Mammary epithelial cell (primary cell): ENCODE measurements at places on chromosomes 3 and 15. TPM values are rescaled to one million over a fixed set of nuclear protein-coding genes. Genes with fewer than 3 reads are reported as not detected.

SHC4 gene
- 3.0 TPM for polyA plus RNA-seq

DNA sequence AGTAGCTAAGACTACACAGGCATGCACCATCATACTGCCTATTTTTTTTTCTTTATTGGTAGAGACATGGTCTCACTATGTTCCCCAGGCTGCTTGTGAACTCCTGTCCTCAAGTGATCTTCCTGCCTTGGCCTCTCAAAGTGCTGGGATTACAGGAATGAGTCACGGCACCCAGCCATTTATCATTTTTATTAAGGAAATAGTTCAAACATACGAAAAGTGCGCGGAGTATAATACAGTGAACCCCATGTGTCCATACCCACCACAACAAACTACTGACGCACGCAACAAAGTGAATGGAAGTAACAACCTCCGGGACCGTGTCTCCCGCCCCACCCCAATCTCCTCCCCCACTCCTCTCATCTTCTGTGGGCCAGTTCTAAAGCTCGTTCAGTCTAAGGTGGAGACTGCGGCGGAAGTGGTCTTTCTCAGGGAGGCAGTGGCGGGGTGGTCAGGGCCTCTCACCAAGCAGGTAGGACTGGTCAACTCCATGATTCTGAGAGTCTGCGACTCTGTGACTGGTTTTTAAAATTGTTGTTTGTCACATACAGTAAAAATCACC, 42.1 kb downstream of the DNAJB8 start:
- no peak for DNase-seq

RARRES1 gene
- polyA plus RNA-seq = 0.67 TPM

LIPH gene
- 0.18 TPM for polyA plus RNA-seq

TNNC1 gene
- polyA plus RNA-seq = 0.15 TPM

DNA sequence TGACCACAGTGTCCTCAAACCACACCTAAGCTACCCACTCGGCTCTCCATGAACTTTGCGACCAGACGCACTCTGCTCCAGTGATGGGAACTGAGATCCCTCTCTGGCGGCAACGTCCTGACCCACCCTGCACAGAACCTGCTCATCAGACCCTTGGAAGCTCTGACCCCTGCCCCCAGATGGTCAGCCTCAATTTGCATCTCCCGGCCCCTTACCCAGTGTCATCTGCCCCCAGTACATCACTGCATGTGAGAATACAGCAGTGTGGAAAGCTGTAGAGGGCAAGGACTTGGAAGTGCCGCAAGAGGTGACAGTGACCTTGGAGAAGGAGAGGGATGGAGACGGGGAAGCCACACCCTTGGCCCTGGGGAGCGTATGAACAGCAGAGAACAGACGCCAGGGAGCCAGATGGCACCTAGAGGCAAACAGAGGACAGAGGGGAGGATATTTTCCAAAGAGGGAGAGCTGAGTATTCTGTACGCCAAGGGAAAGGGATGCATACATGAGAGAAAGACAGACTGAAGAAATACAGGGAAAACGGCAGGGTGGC, 192.0 kb downstream of the XXYLT1 start:
- no peak for DNase-seq

MEIS2 gene
- polyA plus RNA-seq = 8.4 TPM

DNA sequence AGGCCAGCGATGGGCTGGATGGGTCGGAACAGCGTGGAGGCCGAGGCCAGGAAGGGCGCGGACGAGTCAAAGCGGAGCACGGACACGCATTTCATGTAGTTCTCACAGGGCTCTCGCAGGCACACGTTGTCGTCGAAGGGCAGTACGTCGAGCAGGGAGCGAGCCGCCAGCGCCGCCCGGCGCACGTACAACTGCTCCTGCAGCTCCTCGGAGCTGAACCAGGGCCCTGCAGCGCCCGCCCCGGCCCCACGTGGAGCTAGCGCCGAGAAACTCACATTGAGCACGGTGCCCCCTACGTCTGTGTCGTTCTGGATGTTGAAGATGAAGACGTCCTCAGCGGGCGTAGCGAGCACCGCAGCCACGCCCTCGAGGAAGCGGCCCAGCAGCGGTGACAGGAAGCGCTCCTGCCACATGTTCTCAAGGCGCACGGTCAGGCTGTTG, 5.8 kb downstream of the CELSR3 start:
- no peak for DNase-seq

DNA sequence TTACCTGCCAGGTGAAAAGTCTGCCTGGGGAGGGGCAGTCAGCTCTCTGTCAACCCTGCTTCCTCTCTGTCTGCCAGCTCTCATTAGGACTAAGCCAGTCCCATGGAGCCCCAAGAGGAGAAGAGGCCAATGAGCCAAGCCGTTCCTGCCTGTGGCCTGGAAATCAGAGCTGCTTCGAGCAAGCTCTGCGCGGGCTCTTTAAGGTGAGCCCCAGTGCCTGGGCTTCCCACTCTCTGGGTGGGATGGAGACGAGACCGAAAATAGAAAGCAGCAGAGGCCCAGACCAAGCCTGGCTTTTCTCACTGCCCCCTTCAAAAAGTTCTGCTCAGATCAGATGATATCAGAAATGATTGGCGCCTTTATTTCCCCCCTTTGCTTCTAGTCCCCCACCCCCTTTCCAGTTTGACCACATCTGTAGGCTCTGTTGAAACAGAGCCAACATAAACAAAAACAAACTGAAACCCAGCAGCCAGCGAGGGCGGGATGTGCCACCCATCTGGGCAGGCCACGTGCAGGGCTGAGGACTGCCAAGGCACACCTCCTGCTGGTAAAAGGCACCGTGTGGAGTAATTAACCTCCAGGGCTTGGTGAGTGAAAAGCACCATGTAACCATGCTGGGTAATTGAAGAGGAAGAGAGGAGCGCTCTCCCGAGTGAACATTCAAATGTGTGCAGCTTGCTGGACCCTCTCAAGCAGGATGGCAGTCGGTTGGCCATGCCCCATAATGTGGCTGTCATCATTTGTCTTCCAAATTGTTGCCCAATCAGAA, 471.0 kb upstream of the PROK2 start:
- peak; percentile 23 for DNase-seq

DNA sequence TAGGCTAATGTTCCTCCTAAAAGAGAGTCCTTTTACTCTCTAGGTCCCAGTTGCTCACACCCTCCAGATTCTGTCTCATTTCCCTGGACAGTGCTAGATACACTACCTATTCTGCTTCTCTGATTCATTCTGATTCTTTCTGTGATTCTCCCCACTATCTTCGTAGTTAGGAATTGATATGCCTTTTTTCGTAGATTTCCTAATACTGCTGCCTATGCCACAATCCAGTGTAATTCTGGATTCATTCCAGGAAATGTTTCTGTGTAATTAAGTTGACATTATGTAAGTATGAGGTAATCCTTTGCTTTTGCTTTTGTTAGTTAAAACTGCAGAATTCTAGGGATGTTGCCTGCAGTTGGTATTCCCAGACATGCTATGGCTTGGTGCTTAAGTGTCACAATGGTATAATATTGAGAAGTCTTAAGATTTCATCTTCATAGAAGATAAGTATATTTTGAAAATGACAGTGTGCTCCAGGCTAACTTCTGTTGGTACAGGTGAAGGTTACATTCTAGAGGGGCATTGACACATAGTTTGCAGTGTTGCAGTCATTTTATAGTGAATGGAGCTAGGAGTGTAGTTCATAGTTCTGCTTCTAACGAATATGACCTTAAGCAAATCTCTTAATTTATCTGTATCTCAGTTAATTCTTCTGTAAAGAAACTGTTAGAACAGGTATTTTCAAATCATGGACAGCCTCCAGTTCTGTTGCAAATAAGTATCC, 54.3 kb downstream of the RIOX2 start:
- DNase-seq = peak; percentile 40

DNA sequence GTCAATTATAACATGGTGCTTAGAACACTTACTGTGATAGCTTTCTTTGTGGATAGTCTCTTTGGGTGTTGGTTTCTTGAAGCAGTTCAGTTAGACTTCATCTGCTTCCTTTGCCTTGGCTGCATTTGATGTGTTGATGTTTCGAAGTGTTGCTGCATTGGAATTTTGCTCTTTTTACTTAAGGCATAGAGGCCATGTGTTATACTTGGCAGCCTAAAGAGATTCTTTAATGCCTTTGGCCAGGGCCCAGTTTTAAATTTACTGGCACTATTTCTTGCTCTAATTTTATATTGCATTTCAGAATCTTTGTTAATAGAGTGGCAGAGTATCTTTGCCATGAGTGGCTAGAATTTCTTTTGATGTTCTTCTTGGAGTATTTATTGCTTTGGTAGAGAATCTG, 21.2 kb downstream of the NR1D2 start:
- DNase-seq = no peak

GRCh38 chr3:42151596-42152168, 60.5 kb downstream of the TRAK1 start:
- peak; percentile 25 for DNase-seq

ITPKA gene
- 0.63 TPM for polyA plus RNA-seq

SMCO1 gene
- polyA plus RNA-seq = not detected

DNA sequence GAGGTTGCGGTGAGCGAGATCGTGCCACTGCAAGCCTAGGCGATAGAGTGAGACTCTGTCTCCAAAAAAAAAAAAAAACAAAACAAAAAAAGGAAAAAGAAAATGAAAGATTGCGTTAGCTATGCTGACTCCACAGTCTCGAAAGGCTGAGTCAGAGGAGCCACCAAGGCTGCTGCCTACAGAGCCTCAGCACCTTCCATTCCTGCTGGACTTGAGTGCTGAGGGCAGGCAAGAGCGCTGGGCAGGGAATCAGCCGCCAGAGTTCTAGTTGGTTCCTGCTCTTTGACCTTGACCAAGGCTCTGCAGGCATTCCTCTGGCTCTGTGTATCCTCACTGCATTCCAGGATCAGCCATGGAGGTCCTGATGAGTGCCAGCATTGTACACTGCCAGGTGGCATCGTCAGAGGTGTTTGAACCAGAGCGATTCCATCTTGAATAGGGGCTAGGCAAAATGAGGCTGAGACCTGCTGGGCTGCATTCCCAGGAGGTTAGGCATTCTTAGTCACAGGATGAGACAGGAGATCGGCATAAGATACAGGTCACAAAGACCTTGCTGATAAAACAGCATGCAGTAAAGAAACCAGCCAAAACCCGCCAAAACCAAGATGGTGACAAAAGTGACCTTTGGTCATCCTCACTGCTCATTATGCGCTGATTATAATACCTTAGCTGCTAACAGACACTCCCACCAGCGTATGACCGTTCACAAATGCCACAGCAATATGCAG, 5.9 kb downstream of the MESP2 start:
- peak; percentile 94 for DNase-seq

DNA sequence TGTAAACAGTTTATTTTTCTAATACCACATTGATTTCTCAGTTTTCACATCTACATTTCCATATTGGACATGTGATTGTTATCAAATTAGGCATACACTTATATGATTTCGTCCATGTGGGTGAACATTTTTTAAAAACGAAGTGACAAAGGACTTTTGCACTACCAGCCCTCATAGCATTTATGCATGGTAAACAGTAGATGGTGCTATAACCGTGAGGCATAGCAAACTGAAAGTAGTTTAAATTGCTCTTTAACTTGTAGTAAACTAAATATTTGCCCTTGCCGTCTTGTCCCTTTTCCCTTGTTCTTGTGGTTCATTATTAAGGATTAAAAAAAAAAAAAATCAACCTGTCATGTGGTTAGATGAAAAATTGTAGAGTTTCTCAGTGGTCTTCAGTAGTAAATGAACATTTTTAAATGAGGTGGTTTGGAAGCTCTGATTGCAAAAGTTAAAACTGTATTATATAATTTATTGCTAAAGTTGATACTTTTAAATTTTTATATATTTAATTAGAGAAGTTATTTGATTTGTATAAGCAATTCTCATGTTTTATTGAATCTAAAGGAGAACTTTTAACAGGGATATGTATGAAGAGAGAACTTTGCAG, 24.0 kb downstream of the STX19 start:
- DNase-seq = peak; percentile 36

ATXN7 gene
- 10.1 TPM for polyA plus RNA-seq

DNA sequence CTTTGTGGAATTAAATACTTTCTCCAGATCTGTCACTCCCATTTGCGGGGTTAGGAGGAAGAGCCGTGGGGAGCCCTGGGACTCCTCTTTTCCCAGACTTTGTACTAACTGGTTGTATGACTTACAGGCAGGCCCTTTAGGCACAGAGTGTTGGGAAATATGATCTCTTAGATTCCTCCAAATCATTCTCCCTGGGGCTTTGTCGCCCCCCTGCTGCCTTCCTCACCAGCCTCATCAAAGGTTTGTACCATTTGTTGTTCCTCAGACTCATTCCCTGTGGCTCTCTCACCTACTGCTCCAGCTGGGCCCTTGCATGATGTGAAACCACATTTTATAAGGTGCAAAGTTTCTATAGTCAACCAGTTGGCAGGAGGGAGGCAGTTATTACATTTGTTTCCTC, 56.4 kb downstream of the CRYGS start:
- no peak for DNase-seq

- no peak for DNase-seq
Measured at GRCh38 chr15:89187301-89187985, 33.9 kb downstream of the RLBP1 start.

- DNase-seq = no peak
Measured at GRCh38 chr3:59865351-59865750, 815.5 kb upstream of the CFAP20DC start.

GRCh38 chr3:128309026-128309425, 155.7 kb downstream of the EEFSEC start:
- DNase-seq = no peak

DNA sequence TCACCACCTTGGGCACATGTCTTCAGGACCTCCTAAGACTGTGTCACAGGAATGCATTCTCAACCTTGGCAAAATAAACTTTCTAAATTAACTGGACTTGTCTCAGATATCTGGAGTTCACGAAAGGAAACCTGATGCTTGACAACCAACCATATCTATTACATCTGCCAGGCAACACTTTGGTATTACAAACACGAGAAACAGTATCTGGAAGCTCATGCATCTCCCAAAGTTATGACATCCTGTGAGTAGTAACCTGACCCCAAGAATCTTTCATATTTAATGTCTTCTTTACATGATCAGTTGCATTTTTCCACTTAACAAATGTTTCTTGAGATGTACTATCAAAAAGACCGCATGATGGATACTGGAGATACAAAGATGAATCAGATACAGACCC, 465.3 kb upstream of the AGTR1 start:
- no peak for DNase-seq

TTLL13 gene
- 0.02 TPM for polyA plus RNA-seq
